ENCODE measurements at places on chromosomes 4 and X.

- DNase-seq: no peak
Measured at GRCh38 chr4:145839151-145839550, 99.5 kb downstream of the ZNF827 start.

- DNase-seq: no peak
Measured at GRCh38 chr4:95439071-95439470, 109.7 kb downstream of the UNC5C start.

DNA sequence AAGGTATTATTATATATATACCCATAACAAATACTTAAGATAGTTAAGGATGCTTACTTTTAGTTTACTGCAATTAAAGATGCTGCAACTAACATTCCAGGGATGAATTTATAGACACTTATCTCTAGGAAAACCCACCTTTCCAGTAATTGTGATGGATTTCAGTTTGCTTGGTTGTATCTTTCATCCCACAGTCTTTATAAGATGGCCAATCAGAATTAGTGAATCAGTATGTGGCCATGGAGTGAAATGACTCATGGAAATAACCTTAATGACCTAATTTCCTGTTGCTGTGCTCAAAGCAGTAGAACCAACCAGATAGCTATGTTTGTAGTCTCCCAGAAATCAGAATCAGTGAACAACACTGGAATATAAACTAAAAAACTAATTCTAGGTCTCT is 26.4 kb downstream of the MOSPD2 start:
- DNase-seq: peak; percentile 26

GRCh38 chr4:186598686-186599085 is 43.3 kb upstream of the MTNR1A start:
- no peak for DNase-seq

DNA sequence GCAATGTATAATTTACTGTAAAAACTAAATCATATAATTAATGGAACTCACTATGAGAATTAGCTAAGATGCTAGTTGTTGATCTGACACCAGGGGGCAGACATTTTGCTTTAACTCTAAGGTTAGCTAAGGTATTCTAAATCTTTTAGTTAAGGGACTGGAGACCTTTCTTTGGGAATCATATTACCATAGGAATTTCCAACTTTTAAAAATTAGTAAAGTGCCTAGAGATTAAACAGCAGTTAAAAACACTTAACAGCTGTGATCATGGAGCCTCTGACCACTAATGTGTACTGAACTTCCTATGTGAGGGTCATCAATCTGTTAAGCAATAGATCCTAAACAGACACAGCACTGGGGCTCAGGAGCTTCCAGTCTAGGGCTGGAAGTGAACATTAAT is 226.6 kb downstream of the NSUN7 start:
- DNase-seq: peak; percentile 62

- no peak for DNase-seq
Measured at GRCh38 chrX:146173742-146174141, 356.1 kb downstream of the SLITRK2 start.

DNA sequence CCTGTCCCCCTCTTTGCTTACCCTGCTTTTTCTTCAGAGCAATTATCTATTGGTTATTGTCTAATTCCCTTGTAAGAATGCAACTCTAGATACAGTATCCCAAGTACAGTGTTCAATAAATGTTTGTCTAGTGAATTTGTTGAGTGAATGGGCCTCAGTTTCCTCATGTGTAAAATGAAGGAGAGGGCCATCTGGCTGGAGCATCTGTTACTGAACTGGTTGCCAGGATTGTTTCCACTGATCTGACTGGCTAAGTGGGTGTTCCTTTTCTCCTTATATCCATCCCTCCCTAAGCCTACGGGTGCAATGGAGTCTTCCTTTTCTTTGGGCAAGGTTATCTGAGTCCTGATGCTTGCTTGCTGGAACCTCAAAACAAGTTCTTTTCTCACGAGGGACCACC is 185.2 kb upstream of the RPS6KA3 start:
- no peak for DNase-seq

DNA sequence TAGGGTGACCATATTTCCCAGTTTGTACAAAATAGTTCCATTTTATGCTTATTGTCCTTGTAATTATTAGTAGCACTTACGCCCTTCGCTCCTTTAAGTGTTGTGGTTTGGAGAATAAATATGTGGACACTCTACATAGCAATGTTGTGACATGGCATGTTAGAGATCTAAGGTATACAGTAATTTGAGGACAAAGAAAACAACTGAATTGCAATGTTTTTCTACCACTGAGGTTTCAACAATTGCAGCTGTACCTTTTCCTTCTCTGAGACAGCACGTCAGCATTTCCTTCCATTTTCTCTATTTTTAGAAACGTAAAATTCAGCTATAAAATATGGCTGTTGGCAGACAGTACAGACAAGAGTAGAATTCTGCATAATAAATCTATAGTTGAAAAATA is 323.1 kb downstream of the MAPK10 start:
- no peak for DNase-seq

DNA sequence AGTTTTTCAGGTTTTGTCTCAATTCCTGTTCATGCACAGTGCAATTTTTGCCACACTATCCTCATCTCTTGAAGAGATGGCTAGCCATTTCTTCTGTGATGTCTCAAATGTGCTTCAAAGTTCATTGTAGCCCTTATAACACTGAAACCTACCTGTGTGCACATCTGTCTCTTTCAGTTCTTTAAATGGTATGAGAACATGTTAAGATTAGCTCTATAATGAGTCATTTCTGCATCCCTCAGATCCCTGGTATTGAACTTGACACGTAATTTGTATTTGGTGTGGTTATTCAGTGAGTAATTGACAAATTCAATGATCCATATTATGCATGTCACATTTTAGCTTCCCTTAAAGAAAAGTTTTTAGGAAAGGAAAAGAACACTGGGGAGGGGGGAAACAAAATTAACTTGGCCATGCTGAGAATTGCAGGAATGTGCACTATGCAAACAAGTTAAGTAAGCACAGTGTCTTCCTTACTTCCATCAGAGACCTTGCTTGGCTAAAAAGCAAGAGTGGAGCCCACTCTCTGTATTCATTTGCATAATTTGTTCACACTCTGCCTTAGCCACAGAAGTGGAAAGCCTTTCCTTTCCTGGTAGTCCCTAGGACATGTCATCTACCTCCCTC is 659.8 kb upstream of the MAGEB2 start:
- DNase-seq: no peak

GRCh38 chrX:37679230-37679629 is 6.4 kb upstream of the XK start:
- no peak for DNase-seq

DNA sequence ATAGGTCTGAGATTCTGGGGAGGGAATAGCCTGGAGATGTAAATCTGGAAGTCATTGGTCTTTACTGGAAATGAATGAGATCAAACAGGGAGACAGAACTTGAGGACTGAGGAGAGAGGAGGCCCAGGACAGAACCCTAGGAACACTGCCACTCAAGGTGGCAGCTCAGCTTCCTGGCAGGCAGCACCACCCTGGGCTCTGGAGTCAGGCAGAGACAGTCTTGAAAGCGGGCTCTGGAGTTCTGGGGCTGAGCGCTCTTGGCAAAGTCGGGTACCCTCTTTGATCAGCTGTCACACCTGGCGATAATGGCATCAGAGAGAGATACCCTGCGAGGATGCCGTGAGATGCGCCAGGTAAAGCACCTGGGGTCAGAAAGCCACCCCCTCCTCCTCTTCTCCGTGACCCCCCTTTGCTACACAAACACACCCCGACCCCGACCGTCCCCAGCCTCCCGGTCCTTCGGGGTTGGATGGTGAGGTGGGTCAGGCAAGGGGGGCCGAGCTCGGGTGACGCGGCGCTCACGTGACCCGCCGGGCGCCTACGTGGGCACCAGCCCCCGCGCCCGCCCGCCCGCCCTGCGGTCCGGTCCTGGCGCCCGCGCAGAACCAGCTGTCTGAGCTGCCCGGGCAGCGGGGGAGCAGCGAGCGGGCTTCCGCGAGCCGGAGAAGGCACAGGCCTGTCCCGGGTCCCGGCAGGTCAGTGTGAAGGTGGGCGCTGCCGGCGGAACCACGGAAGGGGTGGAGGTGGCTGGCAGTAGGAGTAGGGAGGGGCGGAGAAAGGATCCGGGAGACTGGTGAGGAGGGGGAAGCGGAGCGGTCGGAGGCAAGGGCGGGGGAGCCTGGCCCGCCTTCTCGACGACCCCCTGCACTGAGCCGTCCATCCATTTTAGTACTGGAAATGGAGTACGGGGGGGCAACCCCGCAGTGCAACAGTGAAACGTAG is at the start of gene TCEAL3:
Gene TCEAL3 (plus strand): TSS at position 600 of the 942 bp plus-strand sequence. CDS start 1,102 bp downstream, outside the sequence.
- DNase-seq: peak; percentile 56

DNA sequence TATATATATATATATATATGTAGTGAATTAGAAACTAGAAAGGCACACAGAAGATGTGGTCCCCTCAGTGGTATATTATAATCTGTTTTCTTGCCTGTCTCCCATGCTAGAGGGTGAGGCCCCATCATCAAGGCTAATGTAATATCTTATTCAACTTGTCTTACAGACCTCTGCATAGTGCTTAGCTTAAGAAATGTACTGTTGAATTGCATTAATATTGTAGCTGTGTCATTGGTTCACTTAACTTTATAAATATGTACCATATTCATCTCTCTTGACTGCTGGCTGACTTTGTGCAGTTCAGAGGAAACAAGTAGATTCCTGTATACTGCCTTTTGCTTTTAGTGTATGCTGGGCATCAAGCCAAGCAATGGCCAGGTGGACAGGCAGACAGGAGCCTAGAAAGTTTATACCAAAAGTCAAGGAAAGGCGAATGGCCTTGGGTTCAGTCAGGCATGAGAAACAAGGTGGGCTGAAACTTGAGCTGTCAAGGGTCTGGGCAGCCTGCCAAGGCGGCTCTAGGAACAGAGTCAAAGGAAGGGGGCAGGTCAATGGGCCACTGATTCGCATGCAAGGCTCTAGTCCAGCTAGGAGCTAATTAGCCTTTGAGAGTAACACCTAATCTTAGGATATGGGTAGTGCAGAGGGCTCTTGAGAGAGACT is 78.8 kb upstream of the LEF1 start:
- no peak for DNase-seq

DNA sequence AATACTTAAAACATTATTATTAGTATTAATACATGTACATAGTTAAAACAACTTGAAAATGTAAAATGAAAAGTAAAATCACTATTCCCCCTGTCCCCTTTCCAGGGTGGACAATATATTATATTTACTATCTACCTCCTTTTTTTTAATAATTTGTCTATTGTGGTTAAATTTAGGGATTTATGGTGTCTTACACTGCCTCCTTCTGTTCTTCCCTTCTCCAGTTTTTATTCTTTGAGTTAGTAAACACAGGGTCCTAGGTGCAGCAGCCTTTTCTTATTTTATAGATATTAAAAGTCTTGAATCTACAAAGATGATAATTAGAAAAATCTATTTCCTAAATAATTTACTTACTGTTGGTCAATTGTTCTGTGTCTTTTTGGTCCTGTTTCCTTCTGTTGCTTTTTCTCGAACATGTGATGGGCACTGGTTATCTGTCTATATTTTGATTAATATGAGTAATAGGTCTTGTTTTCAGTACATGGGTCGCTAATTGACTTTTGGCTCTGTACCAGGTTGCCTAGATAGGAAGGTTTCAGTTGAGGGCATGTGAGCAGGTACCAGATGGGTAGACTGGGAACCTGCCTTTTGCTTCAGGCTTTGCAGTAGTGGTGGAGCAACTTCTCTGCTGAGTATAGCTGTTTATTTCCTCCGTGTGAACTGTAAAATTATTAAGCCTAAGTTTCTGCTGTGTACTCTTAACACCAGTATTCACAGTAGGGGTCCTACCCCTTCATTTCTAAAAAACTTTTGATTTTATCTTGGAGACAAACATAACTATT is 1.1 kb downstream of the NUDT9 start:
- no peak for DNase-seq

GRCh38 chrX:24480400-24480865 is 15.3 kb downstream of the PDK3 start:
- no peak for DNase-seq

DNA sequence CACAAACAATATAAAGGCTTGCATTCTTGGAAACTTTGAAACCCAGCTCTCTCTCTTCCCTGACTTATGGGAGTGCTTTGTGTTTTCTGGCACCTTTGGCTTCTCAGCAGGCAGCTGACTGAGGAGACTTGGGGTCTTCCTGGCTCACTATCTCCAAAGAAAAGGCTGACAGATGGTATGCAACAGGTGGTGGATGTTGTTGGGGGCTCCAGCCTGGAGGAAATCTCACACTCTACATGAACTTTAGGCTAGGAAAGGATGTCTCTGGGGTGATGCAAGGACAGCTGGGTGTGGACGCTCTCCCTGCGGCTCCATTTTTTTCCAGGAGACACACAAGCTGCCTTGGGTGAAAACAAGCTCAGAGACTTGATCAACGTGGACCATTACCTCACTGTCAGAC is 67.4 kb downstream of the DNAAF6 start:
- no peak for DNase-seq

- DNase-seq: no peak
Measured at GRCh38 chrX:122863067-122863466, 321.0 kb upstream of the GRIA3 start.

- DNase-seq: no peak
Measured at GRCh38 chr4:148124512-148124911, 317.7 kb downstream of the NR3C2 start.

DNA sequence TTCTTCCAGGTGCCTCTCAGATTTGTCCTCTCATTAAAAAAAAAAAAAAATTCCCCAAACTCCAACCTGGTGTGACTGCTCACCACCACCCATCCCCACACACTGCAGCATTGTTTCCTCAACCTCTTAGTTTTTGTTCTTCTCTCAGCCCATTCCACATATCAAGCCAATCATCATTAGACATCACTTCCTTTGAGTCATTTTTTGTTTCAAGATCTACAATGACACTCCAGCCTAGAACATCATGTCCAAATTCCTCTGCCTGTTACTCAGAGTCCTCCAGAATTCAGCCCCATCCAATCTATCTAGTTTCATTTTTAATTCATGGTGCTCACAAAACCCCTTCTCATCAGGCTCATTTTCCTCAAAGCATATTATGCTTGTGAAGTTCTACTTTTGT is 262.5 kb upstream of the TEX13A start:
- DNase-seq: peak; percentile 2

DNA sequence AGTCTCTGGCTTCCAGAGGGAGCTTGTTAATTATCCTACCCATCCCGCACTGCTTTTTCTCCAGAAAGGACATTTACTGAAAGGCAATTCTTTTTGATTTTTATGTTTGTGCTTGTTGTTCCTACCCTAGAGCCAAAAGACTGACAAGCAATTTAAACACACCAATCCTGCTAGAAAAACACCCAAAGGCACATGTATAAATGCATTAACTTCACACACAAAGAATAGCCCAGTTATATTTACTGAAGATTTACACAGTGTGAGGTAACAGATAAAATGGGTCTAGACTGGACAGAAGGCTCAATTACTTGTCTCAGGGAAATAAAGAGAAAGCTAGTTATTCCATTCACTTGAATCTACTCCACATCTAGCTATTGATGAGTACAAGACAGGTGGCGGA is 61.2 kb upstream of the NOCT start:
- no peak for DNase-seq

GRCh38 chrX:153463031-153463430 is 7.3 kb downstream of the HAUS7 start:
- DNase-seq: no peak

GRCh38 chrX:109343671-109344070 is 138.2 kb downstream of the GUCY2F start:
- no peak for DNase-seq

DNA sequence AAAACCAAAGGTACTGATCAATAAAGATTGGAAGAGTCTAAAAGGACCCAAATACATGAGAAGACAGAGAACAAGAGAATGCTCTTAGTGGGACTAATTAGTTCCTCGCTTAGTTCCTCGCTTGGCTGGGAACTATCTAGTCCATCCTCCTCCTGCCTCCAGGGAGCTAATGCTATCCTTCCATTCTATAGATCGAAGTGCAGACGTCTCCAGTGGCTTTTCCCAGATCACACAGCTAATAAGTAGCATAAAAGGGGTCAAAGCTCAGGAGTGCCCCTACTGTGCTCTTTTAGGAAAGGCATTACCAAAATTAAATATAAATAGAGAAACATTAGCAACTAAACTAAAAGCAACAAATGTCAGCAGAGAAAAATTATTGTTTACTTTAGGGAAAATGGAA is 42.3 kb upstream of the PPARGC1A start:
- no peak for DNase-seq

Measured in AG08395 (cell line).